ENCODE measurements at places on chromosomes 16 and 17. TPM values are rescaled to one million over a fixed set of nuclear protein-coding genes. Genes with fewer than 3 reads are reported as not detected.

The CMTR2 gene
- 22.2 TPM for total RNA-seq

The FOXF1 gene
- not detected for total RNA-seq

The FBXO39 gene
- 0.24 TPM for total RNA-seq

The PRSS53 gene
- total RNA-seq, result 4.5 TPM

The ABCC12 gene
- total RNA-seq, result not detected

DNA sequence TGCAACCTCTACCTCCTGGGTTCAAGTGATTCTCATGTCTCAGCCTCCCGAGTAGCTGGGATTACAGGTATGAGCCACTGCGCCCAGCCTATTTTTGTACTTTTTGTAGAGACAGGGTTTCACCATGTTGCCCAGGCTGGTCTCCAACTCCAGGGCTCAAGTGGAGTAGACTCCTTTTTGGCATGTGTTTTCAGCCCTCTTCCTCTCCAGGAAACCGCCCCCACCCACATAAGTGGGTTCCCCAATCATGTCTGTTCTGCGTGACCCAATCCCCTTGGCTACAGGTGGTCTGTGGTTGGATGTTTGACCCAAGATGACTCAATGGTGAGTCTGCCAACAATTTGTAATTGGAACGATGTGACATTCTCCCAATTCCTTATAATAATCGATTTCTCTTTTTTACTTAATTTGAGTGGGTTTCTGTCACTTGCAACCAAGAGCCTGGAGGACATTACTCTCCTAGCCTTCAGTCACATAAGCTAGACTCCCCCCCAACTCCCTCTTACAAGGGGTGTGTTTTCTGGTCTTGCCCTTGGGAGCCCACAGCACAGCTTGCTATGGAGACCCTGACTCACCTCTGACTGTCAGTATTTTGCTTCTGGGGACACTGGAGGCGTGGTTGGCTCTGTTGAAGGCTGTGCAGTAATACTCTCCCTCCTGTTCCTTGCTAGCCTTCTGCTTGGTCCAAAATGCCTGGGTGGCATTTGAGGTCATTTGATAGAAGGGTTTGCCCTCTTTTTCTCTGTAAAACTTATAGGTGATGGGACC is 34.9 kb downstream of the PECAM1 start:
- peak; percentile 66 for ATAC-seq

- ATAC-seq, result no peak
Observed at GRCh38 chr16:3235856-3236669, 1.1 kb upstream of the ZNF200 start.

GRCh38 chr17:81426393-81427172 is 31.3 kb downstream of the BAHCC1 start:
- no peak for ATAC-seq

DNA sequence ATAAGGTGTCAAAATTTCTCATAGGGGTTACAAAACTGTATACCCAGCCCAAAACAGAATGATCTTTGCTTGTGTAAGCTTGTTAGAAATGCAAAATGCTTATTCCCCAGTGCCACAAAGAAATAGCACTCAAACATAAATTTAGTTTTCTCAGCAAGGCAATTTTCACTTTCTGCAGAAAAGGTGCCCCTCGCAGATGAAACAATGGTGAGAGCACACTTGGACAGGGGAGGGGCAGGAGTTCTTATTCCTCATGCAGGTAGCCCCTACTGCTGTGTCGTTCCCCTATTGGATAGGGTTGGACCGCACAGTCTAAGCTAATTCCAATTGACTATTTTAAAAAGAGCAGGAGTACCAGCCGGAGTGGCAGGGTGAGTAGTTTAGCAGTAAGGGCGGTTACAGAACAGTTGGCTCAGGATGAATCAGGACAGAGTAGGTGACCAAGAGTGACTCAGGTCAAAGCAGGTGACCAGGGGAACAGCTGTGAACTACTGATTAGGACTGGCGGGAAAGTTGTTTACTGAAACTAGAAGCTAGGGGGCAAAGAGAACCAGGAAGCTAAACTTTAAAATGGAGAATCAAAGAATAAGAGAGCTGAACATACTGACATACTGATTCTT is 5.5 kb upstream of the LDHD start:
- ATAC-seq, result no peak

DNA sequence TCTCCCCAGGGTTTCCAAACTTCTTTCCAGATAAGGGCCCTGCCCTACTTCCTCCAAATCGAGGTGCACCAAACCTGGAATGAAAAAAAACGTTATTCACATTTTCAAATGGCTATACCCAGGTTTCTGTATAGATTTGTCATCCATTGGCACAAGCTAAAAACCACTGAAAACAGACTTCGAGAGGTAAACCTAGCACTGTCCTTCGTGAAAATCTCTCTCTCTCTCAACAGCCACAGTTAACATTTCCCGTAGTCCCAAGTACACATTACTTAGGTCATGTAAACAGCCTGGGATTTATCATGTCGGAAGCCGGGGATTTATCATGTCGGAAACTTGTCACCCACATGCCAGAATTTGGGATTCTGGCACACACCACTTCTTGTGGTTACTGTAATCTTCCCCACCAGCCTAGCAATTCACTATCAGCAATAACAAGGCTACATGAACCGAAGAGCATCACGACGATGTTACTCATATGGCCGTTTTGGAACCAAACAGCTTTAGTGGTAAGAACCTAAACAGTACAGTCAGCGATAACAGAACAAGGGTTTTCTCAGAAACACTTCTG is 1.2 kb downstream of the DDX5 start:
- peak; percentile 36 for ATAC-seq

DNA sequence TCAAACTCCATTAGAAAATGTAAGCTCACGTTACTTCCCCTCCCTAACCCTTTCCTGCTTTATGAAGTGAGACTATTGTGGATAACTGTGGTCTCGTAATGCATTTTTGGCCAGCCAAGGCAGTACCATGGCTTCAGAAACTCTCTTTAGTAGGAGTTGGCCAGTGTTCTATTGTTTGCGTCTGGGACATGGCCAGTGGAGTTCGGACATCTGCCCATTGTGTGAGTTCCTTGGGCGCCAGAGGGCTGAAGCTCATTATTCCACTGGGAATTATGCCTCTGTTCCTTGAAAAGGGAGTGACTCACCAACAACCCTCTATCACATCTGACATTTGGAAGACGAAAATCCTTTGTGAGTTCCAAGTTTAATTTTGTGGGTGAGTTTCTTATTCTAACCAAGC is 319.5 kb upstream of the SOX9 start:
- no peak for ATAC-seq

- ATAC-seq, result no peak
Observed at GRCh38 chr16:84959784-84960417, 51.4 kb downstream of the ZDHHC7 start.
